ENCODE measurements at places on chromosomes 13 and 19.

- no peak for DNase-seq
Measured at GRCh38 chr13:110471833-110472162, 89.7 kb downstream of the RAB20 start.

- DNase-seq = no peak
Measured at GRCh38 chr19:48695743-48696352, at the start of gene FUT2. Gene FUT2 (plus strand): TSS chr19:48695971. CDS start chr19:48702957, 6,986 bp downstream.

GRCh38 chr19:58406818-58407657, 1.4 kb upstream of the ZNF584 start:
- no peak for DNase-seq

- no peak for DNase-seq
Measured at GRCh38 chr13:100022798-100023197, 41.2 kb downstream of the ZIC2 start.

GRCh38 chr13:95787356-95788099, 110.6 kb downstream of the DNAJC3 start:
- DNase-seq = no peak

DNA sequence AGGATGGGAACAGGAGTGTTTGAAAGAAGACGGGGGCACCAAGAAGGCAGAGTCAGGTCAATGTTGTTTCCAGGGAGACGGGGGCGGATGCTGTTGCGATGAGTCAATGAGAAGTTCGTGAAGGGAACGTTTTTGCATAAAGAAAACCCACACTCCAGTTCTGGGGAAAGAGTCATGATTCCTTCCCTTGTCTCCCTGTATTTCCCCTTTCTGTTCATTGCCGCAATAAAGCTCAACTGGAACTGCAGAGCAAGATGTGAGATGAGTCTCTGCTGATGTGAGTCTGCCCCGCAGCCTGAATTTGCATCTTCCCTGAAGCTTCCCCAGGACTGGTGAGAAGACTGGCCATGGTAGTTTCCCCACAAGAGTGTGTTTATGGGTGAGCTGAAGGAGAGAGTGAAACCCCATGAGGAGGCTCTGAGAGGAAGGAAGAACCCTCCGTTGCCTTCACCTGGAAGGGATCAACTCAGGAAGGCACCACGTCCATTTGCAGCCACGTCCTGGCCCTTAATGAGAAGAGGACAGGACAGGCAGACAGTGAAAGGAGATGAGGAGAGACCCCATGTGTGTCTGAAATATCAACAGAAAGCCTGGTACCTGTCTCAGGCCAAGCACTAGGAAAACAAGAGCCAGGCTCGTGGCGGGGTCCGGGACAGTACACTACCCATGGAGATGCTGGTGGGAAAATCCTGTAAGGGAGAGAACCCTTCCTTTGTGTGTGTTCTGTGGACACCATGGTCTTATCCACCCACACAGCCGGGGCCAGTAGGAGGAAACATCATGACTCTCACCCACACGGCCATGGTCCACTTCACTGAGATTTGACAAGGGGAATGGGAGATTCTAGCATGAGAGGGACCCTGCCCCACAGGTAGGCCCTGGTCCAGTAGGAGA, 13.7 kb downstream of the LILRA1 start:
- DNase-seq = no peak

GRCh38 chr13:21913010-21913409, 242.1 kb downstream of the FGF9 start:
- no peak for DNase-seq

DNA sequence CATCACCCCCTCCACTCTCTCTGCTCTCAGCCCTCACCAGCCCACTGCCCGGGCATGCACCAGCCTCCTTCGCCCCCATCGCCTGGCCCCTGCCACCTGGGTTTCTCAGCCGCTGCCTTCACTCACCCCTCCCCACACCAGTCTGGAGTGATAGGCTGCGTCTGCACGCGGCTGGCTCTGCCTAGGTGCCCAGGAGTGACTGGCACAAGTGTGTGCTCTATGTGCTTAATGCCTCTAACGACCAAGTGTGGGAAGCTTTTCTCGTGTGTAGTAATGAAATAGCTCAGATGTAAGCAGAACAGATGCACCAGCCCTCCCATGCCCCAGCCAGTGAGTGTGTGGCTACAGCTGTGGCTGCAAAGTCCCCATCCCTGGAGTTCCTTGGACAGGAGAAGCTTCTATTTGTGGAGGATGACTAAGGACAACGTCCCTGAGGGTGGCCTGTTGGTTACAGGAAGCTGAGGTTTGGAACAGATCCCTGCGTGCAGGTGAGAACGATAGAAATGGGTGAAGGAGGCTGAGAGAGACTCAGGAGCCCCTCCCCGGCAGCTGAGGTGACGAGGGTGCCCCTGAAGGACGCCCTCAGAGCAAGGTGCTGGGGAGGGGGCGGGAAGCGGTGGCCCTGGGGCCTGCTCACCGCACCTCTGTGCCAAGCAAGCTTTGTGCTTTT, 35.6 kb downstream of the ATP11A start:
- no peak for DNase-seq

GRCh38 chr19:4018140-4018613, 10.6 kb downstream of the PIAS4 start:
- no peak for DNase-seq

DNA sequence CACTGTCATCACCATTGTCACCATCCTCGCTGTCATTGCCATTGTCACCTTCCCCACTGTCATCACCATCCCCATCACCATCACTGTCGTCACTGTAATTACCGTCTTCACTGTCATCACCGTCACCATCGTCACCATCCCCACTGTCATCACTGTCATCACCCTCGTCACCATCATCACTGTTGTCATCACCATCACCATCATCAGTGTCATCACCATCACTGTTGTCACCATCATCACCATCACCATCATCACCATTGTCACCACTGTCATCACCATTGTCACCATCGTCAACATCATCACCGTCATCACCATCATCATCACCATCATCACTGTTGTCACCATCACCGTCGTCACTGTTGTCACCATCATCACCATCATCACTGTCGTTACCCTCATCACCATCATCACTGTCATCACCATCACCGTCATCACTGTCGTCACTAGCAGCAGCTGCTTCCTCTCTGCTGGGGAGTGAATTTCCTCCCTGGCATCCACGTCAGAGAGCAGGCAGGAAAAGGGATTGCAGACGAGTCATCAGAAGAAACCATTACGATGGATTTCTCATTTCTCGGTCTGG, 27.3 kb downstream of the TMEM255B start:
- DNase-seq = no peak

- no peak for DNase-seq
Measured at GRCh38 chr13:34076943-34077703, 259.2 kb downstream of the RFC3 start.

- no peak for DNase-seq
Measured at GRCh38 chr19:12821761-12822160, 12.6 kb downstream of the RTBDN start.

DNA sequence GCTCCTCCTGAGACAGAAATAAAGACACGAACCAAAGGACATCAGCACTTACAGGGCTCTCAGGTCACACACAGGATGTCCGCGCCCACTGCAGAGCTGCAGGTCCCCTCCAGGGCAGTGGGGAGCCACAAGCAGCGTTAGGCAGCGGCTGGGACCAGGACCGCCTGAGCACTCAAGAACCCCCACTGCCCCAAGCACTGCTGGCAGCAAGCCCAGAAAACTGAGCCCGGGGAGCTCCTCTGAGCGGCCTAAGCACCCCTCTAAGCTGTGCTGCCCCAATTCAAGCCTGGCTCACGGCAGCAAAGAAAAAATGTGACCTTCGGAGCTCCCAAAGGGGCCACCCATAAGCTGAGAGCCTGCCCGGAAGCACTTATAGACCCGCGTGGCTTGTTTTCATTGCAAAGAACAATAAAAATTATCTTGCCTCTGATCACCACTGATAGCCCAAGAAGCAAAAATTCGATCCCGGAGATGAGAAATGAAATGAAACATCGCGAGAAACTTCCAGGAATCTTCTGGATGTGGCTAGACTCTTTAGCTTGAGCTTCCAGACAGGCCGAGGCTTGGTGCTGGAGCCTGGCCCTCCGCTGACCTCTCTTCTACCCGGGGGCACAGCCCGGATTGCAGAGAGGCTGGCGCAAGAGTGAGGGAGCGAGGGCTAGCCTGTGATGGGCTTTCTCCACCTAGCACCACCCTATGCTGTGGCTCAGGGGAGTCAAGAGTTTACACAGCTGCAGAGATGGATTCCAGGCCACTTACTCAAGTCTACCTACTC, 6.3 kb downstream of the DPP9 start:
- no peak for DNase-seq

DNA sequence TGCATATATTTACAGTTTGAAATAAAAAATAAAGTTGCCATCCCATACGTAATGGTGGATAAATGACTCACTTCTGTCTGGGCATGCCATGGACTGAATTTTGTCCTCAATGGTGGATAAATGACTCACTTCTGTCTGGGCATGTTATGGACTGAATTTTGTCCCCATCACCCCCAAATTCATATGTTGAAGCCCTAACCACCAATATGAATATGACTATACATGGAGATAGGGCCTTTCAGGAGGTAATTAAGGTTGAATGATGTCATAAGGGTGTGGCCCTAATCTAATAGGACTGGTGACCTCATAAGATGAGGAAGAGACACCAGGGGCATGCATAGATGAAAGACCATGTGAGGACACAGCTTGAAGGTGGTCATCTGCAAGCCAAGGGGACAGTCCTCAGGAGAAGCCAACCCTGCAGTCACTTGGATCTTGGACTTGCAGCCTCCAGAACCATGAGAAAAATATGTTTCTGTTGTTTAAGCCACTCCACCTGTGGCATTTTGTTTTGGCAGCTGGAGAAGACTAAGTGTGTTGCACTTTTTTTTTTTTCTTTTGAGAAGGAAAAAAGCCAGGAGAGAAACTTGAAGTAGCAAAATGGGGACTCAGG, 41.8 kb downstream of the RFC3 start:
- DNase-seq = no peak

DNA sequence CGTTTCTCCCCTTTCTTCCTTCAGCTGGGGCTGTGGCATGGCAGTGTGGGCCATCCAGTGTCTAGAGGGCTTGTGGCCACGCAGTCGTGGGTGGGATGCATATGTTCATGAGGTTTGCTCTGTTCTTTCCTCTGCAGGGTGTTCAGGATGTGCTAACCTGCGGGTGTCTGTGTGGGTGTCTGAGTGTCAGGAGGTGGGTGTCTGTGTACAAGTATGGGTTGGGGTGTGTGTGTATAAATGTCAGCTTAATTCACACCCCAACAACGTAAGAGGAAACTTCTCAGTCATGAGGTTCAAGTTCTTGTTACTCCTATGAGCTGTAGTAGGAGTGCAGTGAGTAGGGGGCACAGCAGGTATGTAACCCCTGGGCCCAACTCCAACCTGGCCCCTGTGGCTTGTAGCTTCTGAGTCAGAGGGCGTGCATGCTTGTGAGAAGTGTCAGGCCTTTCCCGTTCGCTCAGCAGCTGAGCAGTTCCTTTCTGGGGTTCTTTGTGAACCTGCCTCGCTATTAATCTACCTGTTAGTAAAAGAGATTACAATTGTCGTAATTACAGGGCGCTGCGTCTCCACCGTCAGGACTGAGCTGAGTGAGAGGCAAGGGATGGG, 49.1 kb downstream of the NFIX start:
- no peak for DNase-seq

GRCh38 chr19:31947436-31948115, 397.8 kb upstream of the ZNF507 start:
- no peak for DNase-seq

- DNase-seq = no peak
Measured at GRCh38 chr19:8569066-8569771, 8.0 kb downstream of the MYO1F start.

- DNase-seq = no peak
Measured at GRCh38 chr13:97194479-97194878, 27.7 kb upstream of the MBNL2 start.

GRCh38 chr19:12484011-12484370, 625 bp downstream of the ZNF709 start:
- no peak for DNase-seq

- DNase-seq = no peak
Measured at GRCh38 chr13:25977671-25978070, 74.1 kb downstream of the SHISA2 start.

DNA sequence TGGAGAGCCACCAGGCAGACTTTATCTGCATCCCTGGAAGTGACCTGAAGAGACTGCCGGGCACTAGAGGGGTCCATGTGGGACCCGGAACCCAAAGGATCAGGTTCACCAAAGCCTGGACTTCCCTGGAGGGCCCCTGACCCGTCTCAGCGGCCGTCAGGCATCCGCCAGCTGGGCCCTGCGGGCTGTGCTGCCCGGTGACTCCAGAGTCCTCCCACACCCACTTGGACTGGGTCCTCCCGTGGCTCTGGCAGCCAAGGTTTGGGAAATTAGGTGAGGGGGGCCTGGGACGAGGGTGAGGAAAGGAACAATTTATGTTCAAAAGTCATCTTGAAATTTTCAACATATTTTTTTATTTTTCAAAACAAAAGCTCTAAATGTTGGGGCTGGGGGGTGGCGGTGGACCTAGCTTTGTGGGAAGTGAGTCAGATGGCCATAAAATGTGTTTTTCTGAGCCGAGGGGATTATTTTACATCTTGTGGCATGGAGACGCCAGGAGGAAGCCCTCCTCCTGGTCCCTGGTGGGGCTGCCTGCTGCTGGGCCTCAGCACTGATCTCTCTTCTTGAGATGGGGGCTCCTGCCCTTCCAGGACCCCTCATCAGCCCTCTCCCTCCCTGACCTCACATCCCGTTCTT, 20.2 kb downstream of the CEBPA start:
- no peak for DNase-seq

- DNase-seq = no peak
Measured at GRCh38 chr19:20233105-20233504, 66.1 kb downstream of the ZNF486 start.

- DNase-seq = peak; percentile 74
Measured at GRCh38 chr19:5292822-5293611, 47.6 kb downstream of the PTPRS start.

DNA sequence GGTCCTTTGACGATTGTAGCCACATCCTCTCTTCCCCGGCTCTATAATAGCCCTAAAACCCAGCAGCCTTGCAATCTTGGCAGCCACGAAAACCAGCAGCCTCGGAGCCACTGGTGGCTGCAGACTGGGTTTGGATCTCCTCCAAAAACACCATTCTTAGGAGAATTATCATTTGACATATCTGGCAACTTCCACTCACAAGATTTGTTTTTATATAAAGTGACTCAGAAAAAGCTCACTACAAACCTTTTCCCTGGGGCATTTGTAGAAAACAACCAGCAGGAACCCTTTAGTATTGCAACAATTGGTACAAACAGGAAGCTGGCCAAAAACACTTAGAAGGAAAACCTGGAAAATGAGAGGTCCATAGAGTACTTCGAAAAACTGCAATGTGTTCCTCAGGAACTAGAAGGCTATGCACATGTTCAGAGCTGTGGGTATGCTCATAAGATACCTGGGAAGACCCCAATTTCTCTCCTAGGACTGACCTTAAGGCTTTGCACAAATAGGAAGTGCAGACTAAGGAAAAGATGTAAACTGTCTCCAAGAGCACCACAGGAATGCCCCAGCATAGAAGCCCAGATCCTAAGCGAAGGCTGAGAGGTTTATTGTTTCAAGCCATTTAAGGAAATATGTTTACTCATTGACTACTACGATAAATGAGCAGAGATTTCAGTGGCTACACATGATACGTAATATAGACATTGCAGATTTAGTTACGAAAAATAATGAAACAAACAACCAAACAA, 71.2 kb downstream of the MYO16 start:
- no peak for DNase-seq

GRCh38 chr19:13381827-13382632, 124.2 kb downstream of the CACNA1A start:
- no peak for DNase-seq

- DNase-seq = no peak
Measured at GRCh38 chr13:93505104-93505952, 278.7 kb downstream of the GPC6 start.

Measured in mesothelial cell of epicardium (in vitro differentiated cells).